ENCODE measurements at places on chromosomes 3 and 15.

DNA sequence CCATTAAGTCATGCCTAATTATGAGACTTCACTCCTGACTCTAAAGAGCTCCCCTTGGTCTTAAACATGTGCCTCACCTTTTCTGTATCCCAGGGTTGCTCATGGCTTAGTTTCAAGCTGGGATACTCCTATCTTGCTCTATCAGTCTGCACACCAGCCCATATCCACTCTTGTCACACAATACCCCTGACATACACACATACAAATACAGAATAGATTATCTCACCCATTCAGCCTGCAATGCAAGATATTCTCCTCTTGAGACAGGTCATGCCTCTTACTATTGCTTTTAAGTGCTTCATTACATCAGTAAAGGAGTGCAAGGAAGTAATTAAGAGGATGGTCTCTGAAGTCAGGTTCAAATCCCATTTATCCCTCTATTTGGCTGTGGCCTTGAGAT, 587.3 kb downstream of the IGSF11 start:
- no peak for DNase-seq

GRCh38 chr3:12659316-12660015, 4.5 kb downstream of the RAF1 start:
- DNase-seq: no peak

- DNase-seq: no peak
Observed at GRCh38 chr3:11625376-11626083, 18.2 kb downstream of the VGLL4 start.

DNA sequence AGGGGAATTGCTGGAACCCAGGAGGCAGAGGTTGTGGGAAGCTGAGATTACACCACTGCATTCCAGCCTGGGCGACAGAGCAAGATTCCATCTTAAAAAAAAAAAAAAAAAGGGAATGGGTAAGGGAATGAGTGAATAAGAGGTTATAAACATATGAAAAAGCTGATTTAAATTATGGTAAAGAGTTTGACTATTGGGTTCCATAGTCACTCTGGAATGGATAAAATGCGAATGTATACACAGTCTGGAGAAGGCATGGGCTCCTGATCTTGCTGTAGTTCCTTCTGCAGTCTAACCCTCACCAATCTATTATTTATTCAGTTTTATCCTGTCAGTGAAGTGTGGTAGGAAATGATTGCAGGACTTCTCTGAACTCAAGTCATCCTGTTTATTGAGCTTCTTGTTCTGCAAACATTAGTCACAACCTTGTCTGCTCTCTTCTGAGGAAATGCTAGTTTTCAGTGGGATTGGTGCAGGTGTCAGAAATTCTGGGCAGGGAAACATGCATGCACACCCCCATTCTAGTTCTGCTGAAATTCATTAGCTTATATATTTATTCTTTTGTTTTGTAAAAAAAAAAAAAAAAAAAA, 190.9 kb upstream of the CFAP20DC start:
- DNase-seq: no peak

GRCh38 chr3:64892671-64893309, 205.0 kb upstream of the ADAMTS9 start:
- no peak for DNase-seq

DNA sequence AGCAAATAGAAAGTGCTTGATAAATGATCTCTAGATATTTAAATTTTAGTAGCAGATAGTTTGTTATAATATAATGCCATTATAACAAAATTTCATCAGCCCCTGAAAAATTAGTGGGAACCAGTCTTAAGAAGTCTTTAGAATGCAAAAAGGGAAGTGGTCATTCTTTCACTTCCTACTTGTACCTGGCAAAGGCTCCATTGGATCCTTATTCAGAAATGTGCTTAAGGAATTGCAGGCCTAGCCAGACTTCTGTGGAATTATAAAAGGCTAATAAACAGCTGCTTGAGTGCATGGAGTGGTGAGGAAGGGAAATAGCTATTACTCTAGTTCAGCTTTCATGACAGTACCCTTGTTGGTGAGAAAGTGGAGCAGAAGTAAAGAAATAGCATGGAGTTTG, 24.2 kb downstream of the PPM1L start:
- DNase-seq: no peak

- DNase-seq: no peak
Observed at GRCh38 chr15:47820057-47820746, 102.9 kb downstream of the SEMA6D start.
